ENCODE measurements at places on chromosomes 5 and 9.

GRCh38 chr5:150065346-150065745 lies 21.0 kb downstream of the CSF1R start:
- DNase-seq: no peak

GRCh38 chr5:95563367-95563766 lies 8.5 kb downstream of the ARSK start:
- no peak for DNase-seq

DNA sequence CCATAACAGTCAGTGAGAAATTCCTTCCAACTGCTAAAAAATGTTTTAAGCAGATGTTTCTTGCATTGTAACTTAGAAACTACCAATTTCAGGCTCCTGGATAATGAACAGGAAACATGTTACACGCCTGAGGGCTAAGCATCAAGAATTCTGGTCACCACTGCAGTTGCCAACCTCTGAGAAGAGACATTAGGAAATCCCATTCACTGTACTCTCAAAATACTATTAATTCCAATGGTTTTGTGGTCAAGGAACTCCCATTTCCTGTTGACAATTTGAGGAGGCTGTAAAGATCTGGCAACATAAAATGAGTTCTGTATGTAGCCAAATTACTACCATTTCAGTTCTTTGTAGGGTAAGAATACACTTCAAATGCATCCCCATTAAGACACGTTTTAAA lies 456.0 kb upstream of the MEF2C start:
- DNase-seq: no peak

GRCh38 chr9:76502746-76503145 lies 43.8 kb downstream of the GCNT1 start:
- DNase-seq: no peak

DNA sequence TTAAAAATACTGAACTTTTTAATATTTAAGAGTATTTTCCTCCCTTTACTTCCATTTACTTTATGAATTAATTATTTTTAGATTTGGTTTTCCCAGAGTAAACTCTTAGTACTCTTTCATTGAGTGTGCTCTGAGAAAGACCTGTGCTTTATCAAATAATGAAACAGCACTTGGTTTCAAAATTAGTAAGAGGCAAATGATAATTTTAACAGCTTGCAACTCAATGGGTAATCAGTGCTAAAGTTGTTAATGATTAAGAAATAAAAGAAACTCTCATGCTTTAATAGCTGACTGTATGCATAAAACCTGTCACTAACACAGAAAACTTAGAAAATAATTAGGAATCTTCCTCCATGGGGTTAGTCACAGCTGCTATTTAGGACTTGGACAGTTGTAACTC lies 244.4 kb downstream of the RFX3 start:
- DNase-seq: no peak

- DNase-seq: no peak
Measured at GRCh38 chr5:14235872-14236271, 92.7 kb downstream of the TRIO start.

GRCh38 chr5:146731909-146732659 lies 146.5 kb downstream of the PPP2R2B start:
- no peak for DNase-seq

Data from neuronal stem cell (in vitro differentiated cells).